ENCODE measurements at places on chromosomes 5 and 9.

- DNase-seq, result no peak
Measured at GRCh38 chr9:78963911-78964310, 607.9 kb upstream of the TLE4 start.

DNA sequence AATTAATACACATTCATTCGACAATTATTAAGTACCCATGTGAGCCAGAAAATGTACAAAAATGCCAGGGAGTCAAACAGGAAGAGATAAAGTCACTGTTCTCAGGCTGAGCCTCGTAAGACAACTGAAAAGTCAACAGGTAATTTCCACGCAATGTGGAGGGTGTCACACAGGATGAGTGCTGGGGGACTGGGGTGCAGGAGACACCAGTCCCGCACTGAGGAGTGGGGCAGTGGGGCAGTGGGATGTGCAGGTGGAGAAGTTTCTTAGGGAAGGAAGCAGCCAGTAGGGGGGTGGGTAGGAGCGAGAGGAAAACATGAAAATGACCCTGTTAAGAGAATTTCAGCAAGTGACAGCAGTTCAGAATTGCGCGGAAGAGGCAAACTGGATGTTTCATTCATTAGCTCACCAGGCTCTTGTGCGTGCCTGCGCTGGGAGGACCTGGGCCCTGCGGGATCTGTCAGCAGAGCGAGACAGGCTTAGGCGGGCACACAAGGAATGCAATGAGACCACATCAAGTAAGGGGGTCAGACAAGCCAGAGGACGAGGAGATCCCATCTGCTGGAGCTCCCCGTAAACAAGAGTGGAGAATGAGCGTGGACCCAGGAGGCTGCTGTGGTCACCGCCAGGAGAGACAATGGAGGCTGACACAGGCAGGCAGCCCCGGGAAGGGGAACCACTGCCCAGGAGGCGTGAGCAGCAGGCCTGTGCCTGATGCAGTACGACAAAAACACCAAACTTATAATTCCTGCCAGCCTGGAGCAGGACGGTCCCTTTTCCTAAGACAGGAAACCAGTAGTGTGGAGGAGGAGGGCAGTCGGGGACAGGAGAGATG, 21.0 kb downstream of the CAMSAP1 start:
- no peak for DNase-seq

GRCh38 chr9:130295431-130295830, 29.9 kb downstream of the HMCN2 start:
- DNase-seq, result no peak

DNA sequence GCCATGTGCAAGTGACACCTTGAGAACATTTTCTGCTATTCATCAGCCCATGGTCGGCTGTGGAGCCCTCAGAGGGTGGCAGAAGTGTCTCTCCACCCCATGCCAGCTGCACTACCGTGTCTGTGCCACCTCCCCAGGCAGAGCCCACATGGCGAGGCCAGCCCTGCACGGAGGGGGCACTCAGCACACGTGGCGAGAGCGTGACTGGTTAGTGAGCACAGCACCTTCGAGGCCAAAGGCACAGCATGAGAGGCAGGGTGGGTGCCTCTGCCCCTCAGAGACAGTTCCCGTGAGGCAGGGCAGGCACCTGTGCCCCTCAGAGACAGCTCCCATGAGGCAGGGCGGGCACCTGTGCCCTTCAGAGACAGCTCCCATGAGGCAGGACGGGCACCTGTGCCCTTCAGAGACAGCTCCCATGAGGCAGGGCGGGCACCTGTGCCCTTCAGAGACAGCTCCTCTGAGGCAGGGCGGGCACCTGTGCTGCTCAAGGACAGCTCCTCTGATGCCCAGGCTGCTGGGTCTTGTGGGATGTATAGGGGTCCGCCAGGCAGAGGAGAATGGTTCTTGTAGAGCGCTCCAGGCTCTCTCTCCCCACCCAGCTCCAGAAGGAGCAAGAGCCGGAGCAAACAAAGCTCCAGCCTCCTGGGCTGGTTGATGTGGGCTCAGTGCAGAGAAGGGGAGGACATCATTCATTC, 179.8 kb upstream of the PPP1R26 start:
- peak; percentile 26 for DNase-seq

DNA sequence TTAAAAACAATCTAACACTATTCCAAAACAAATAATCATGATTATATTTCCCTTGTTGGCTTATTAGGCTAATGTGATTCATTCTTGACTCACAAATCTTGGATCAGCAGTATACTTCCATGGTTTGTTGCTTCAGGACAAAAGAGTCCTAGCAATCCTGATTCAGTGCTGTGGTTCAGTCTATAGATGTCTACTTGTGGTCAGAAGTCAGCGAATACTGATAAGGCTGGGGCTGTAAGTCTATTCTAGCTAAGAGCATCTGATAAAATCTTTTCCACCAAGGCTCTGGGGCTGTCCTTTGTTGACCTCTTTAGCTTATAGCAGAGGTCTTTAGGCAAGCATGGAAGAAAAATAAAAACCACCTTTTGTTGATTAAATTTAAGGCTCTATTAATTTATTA, 4.4 kb upstream of the SMIM3 start:
- no peak for DNase-seq

- no peak for DNase-seq
Measured at GRCh38 chr9:135848341-135849047, 58.9 kb downstream of the CAMSAP1 start.

- DNase-seq, result no peak
Measured at GRCh38 chr5:134083517-134083916, 31.0 kb upstream of the TCF7 start.

- no peak for DNase-seq
Measured at GRCh38 chr9:99516657-99517049, 294.6 kb downstream of the SEC61B start.

GRCh38 chr5:131462454-131462853, 172.6 kb downstream of the RAPGEF6 start:
- no peak for DNase-seq

DNA sequence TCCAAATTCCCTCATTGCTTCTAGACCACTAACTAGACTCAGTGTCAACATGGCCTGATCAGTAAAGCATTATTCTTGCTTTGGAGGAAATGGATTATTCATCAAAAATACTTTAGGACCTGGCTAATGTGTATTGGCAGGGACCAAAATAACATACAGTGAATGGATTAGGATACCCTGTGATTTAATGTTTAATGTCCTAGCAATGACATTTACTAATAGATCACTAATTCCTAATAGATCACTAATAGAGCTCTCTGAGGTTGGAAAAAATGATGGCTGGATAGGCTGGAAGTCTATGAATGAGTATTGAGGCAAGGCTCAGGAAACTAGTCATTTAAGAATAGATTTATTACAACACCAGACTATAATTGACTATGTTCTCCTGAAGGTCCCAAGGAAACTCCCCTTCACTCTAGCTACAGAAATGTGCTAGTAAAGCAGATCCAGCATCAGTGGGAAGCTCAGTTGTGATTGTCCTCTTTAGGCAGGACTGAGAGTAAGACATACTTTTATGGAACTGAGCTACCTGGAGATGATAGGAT, 46.1 kb upstream of the CHSY3 start:
- DNase-seq, result no peak

DNA sequence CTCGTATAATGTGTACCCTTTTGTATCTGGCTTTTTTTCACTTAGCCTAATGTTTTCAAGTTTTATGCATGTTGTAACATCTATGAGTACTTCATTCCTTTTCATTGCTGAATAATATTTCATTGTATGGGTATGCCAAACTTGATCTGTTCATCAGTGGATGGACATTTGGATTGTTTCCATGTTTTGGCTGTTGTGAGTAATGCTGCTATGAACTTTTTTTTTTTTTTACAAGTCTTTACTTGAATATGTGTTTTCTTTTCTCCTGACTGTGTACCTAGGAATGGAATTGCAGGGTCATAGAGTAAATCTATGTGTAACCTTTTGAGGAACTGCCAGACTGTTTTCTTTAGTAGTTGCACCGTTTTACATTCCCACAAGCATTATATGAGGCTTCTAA, 52.4 kb downstream of the MTREX start:
- no peak for DNase-seq

DNA sequence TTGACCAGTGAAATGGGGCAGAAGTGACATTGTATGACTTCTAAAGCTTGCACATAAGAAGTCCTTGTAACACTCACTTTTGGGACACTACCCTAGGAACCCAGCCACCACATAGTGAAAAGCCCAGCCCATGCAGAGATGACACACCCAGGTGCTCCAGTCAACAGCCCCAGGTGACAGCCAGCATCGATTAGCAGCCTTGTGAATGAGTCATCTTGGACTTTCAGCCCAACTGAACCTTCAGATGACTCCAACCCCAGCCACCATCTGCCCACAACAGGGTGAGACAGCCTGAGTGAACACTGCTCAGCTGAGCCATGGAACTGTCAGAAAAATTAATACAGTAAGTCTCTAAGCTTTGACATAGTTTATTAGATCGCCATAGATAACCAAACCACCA, 458.6 kb downstream of the ZSWIM6 start:
- peak; percentile 79 for DNase-seq

- no peak for DNase-seq
Measured at GRCh38 chr5:100694100-100694499, 158.9 kb downstream of the FAM174A start.

GRCh38 chr5:139388198-139388821, 1.4 kb downstream of the MZB1 start:
- no peak for DNase-seq

GRCh38 chr5:163821142-163821541, 315.7 kb downstream of the MAT2B start:
- DNase-seq, result no peak

GRCh38 chr5:77012601-77013000, 17.6 kb upstream of the AGGF1 start:
- DNase-seq, result no peak

DNA sequence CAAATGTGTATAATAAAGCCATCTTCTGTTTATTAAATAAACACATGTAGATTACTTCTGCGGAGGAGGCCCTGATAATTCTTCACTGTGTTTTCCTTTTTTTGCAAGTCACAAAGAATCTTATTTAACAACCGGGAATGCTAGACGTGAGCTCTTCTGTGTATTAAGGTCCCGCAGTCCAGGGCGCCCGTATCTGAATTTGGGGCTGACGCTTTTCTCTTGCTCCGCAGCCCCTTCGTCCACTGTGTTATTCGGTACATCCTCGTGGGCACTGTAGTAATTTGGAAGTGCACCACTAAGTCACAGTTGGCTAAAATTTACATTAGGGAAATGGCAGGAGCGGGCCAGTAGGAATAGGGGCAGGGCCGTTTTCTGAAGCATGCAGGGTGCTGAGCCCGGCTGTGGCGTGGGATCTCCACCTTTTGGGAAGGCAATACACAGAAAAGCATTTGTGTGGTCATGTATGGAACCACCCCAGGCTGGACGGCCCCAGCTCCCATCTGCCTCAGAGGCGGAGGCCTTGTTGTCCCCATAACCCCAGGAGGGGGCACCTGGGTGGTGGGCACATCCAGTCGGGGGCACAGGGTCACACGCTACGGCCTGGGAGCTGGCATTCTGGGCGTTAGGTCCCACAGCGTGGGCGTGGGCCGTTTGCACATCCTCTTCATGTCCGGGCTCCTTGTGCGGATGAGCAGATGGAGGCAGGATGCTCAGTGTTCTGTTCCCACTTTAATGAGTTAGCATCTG, 258.7 kb upstream of the IRX4 start:
- DNase-seq, result no peak

- DNase-seq, result no peak
Measured at GRCh38 chr9:32350682-32351081, 33.8 kb upstream of the ACO1 start.

GRCh38 chr9:95284162-95285080, 33.1 kb downstream of the FANCC start:
- DNase-seq, result no peak

- no peak for DNase-seq
Measured at GRCh38 chr5:132438917-132439316, 51.7 kb downstream of the IRF1 start.

DNA sequence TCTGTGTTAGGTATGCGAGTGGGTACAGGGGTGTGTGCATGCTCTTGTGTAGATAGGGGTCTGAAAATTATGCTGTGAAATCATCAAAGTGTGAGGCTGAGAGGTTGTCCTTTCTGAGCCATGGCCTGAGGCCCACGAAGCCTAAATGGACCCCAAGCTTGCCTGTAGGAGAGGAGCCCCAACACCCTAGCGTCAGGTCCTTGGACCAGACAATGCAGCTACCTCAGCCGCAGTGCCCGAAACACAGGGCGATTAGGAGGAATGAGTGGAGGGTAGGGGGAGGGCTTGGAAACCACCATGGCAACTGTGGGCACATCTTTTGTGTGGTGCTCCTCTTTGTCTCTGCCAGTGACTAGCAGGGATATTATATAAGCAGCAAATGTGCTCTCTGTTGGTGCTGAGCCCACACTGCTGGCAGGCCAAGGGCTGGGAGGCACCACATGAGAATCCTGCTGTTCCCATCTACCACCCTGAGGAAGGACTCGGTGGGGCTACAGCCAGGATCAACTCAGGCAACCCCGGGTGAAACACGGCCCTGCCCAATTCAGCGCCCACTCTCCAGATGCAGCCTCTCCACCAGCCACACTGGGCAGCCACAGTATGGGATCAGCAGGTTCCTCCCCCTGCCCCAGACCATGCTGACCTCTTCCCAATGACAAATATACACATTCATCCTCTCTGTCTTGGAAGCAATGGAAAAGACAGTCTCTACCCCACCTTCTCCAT, 84.6 kb upstream of the FSTL4 start:
- DNase-seq, result no peak

- no peak for DNase-seq
Measured at GRCh38 chr5:160547061-160547460, 125.4 kb downstream of the PTTG1 start.

GRCh38 chr5:173567548-173567947, 48.9 kb downstream of the BOD1 start:
- no peak for DNase-seq

GRCh38 chr9:27929841-27930240, 356.6 kb upstream of the C9orf72 start:
- no peak for DNase-seq

DNA sequence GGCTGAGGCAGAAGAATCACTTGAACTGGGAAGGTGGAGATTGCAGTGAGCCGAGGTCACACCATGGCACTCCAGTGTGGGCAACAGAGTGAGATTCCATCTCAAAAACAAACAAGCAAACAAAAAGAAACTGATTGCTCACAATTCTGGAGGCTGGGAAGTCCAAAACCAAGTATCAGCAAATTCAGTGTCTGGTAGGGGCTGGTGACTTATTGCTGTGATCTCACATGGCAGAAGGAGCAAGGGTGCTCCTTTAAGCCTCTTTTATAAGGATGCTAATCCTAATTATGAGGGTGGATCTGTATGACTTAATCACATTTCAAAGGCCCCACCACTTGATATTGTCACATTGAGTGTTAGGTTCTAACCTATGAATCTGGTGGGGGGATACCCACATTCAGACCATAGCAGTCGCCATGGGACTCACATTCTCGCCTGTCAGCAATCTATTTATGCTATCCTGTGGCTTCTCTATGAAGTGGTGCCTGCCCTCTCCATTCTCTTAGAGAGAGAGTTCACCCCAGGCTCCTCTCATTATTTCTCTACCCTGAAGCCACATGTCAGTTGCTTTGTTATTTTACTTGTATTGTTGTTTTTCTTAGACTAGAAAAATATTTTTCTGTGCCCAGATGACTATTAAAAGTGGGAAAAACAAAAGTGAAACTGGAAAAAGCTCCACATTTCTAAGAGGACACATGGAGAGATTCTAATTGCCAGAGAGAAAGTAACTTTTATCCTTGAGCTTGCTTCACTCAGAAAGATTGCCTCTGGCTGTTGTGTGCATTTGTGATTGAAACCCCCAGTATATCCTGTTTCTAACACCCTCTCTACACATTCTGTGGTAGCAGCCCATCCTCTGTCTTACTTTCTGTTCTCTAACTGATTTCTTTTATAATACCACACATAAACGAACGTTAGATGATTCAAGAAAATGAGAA, 18.8 kb upstream of the PRLR start:
- DNase-seq, result no peak

All from Caco-2 (cell line).